Posterior cingulate gyrus (tissue), 11 donors: ENCODE measurements at places on chromosomes 3 and 15.

GRCh38 chr3:71125738-71126137 lies 457.8 kb downstream of the FOXP1 start:
- DNase-seq: no peak

DNA sequence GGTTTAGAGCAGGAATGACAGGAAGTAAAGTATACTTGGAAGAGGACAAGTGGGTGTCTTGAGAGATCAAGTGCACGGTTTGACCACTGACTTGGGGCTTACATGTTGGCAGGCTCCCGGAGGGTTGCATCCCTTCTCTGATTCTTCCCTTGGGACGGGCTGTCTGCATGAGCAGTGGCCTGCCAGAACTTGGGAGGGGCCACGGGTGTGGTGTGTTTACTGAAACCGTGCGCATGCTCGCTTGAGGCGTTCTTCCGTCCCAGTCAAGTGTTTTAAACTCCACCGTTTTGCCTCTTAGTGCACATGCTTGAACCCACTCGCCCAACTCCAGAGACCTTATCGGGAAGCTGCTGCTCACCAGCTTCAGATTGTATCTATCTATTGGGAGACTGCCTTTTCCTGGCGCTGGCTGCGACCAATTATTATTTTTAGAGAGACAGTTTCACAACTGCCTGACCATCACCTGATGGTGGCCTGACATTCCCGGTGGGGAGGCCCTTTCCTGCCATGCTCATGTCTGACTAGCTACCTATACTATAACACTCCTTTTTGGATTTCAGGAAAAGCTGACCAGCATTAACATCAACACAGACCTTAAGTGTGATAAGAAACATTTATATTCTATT lies 14.9 kb upstream of the C3orf22 start:
- no peak for DNase-seq

DNA sequence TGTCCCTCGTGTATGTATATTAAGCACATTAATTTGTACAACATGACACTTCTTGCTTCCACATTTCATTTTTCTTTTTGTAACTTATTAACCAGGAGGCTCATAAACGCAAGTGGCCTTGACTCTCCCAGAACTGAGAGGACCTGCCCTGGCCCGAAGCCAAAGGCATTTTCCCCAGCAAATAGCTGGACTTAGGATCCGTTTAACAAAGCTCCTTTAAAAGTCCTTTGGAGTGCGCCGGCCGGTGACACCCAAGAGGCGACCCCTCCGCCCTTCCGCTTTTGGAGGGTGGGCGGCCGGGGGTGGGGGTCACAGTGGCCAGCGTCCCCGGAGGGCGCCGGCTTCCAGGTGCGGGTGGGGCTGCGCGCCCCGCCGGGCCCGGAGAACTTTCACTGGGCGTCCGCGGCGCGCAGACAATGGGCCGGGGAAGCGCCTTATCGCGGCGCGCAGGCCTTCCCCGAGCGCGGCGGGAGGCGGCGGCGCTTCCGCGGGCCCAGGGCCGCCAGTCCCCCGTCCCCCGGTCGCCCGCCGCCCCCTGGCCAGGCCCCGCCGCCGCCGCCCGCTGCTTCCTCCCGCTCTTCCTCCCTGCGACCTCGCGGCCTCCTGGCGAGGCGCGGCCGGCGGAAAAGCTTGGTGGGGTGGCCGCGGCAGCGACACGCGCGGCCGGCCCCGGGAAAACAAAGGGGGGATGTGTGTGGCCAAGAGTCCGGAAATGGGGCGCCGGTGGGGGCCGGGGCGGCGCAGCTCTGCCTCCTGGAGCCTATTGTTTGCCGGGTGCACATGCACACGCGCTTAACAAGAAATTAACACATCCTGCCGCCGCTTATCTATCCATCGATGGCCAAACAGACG lies 613.4 kb downstream of the MCTP2 start:
- no peak for DNase-seq

- no peak for DNase-seq
Observed at GRCh38 chr3:98328933-98329332, 24.7 kb upstream of the OR5K4 start.
